Naive B cell (primary cell): ENCODE measurements at places on chromosomes 4 and X.

GRCh38 chr4:5127556-5127955 is 76.3 kb downstream of the STK32B start:
- DNase-seq = no peak

DNA sequence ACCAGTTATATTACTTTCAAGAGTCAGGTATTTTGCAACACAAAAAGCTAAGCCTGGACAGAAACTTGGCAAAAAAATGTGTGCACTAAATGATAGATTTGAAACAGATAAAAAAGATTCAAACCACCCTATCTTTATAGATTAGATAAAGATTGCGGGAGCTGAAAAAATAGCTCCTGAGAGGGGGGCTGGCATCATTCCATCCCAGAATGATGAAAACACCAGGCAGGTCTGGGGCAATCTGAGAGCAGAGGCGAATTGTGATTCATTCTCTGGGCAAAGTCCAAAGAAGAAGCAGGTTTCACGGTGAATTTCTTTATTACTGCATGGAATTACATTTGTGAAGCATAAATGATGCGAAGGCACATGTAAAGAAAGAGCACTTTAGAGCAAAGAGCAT is 168.5 kb upstream of the DMD start:
- DNase-seq = no peak

GRCh38 chr4:74444891-74445642 is at the start of gene AREG:
Gene AREG, plus strand, starts transcription at chr4:74445136. Its CDS starts 210 bp downstream, at chr4:74445346.
- peak; percentile 98 for DNase-seq

DNA sequence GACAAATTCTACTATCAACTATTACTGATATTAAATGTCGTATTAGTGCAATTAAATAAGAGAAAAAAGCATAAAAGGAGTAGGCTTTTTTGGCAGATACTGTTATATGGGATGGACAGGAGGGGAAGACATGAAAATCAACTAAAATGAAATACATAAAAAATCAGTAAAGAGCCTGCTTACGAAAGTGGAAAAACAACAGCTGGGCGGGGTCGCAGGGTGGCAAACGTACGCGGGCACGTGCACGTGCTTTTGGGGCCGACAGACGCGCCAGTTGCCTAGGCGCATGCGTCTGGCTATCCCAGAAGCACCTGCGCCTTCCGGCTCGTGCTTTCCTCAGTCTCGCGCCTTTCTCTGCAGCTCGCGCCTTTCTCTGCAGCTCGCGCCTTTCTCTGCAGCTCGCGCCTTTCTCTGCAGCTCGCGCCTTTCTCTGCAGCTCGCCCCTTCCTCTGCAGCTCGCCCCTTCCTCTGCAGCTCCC is at the start of gene YY2:
Gene YY2, plus strand, starts transcription at position 51 of the 479 bp plus-strand sequence. CDS start 498 bp downstream, outside the sequence.
- DNase-seq = no peak

DNA sequence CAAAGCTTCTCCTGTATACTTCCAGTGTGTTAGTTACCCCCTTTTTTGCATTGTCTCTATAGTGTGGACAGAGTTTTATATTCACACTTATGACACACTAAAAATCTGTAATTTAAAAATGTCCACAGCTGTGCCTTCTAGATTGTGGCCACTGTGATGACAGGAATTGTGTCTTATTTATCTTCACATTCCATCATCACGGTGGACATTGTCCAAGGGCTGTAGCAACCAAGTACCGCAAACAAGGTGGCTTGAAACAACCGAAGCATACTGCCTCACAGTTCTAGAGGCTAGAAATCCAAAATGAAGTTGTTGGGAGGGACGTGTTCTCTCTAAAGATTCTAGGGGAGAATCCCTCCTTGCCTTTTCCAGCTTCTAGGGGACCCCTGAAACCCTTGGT is 32.3 kb downstream of the CHRNA9 start:
- no peak for DNase-seq

GRCh38 chr4:44194365-44194764 is 254.2 kb downstream of the KCTD8 start:
- no peak for DNase-seq

GRCh38 chr4:43782391-43782790 is 666.2 kb downstream of the KCTD8 start:
- no peak for DNase-seq

DNA sequence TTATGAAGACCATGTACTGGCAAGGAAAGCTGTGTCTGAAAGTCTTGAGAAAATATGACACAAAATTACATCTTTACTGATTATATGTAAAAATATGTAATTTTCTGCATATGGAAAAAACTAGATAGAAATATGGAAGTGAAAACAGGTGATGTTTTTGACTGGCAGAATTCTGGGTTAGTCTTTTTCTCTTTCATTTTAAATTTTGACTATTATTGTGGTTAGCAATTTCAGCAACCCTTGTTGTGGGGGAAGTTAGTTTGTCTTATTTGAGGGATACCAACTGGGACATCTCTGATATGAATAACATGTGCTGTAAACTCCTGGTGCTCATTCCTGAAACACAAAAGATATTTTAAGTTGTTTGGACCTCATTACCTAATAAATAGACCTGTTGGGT is 49.9 kb upstream of the CPEB2 start:
- no peak for DNase-seq

DNA sequence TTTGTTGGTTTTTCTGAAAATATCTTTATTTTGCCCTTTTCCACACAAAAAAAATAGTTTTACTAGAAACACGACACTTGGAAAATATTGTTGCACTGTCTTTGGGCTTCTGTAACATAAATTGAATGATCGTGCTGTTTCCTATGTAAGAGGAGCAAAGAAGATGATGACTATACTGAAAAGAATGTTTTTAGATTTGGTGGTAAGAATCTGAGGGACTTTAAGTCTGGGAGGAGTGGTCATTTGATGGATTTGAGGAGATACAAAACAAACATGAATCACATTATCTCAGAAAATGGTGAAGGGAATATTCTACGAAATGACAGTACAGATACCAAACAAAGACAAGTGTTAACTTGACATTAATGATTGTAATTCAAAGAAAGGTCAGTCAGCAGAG is 328.8 kb downstream of the ADAM29 start:
- DNase-seq = no peak

DNA sequence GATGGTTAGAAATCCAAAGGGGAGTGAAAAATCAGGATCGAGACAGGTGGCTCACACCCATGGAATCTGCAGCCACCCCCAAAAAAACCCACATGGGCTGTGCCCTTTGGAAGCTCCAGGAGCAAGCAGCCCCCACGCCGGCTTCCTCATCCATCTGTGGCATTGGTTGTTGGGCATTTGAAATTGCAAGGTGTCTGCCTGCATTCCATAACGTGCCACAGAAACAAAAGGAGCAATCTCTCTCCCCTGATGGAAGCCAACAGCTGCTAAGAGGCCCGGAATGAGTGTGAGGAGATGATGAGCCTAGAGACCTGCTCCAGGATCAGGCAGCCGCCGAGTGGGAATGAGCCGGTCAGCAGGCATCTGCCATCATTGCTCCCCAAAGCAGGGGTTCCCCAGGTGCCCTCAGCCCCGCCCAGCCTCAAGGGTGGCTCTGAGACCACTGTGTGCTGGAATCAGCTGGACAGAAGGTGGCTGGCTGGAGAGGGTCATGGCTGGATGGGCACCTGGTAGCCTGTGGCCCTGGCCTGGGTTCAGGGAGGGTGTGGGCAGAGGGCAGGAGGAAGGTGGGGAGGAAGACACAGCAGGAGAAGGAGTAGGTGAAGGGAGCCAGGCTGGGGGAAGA is 113.2 kb downstream of the CRLF2 start:
- DNase-seq = no peak

GRCh38 chrX:50157545-50158135 is 43.2 kb downstream of the AKAP4 start:
- DNase-seq = no peak

GRCh38 chr4:82561786-82562563 is at the start of gene TMEM150C:
Gene TMEM150C, minus strand, starts transcription at chr4:82561988. Its CDS starts 57,331 bp downstream, at chr4:82504657.
- peak; percentile 4 for DNase-seq

DNA sequence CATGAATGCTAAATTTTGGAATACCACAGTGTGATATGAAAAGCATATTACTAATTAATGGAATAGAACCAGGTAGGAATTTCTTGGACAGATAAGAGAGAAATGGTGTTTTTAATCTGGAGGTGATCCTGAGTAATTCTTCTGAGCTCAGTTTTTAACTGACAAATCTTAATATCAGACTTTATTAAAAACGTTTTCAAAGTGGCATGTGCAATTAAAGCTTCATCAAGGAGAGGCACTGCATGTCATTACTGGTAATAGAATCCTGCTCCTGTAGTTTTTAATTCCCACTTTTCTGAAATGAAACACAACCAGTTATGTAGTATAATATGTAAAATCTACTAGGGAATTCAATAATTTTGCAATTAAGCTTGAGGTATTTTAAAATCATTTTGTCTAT is 7.0 kb upstream of the PTTG2 start:
- DNase-seq = no peak

- DNase-seq = no peak
Measured at GRCh38 chr4:110867251-110867960, 244.5 kb upstream of the PITX2 start.

DNA sequence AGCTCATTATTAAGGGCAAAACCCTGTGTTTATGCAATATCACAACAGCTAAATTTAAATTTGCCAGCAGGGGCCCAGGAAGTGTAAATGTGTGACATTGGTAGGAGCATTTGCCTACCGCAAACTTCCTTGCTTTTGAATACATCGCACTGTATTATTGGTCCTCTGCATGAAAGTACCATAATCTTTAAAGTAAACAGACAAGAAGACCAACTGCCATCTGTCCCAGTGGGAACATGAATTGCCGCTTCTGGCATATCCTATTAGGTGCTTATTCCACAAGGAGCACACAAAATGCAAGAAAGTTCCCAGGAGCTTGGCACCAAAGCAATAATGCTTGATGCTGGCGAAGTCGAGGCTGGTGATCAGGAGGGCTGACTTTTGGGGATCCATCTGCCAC is 51.3 kb downstream of the SOD3 start:
- no peak for DNase-seq

- no peak for DNase-seq
Measured at GRCh38 chrX:39899856-39900776, 197.6 kb downstream of the BCOR start.

DNA sequence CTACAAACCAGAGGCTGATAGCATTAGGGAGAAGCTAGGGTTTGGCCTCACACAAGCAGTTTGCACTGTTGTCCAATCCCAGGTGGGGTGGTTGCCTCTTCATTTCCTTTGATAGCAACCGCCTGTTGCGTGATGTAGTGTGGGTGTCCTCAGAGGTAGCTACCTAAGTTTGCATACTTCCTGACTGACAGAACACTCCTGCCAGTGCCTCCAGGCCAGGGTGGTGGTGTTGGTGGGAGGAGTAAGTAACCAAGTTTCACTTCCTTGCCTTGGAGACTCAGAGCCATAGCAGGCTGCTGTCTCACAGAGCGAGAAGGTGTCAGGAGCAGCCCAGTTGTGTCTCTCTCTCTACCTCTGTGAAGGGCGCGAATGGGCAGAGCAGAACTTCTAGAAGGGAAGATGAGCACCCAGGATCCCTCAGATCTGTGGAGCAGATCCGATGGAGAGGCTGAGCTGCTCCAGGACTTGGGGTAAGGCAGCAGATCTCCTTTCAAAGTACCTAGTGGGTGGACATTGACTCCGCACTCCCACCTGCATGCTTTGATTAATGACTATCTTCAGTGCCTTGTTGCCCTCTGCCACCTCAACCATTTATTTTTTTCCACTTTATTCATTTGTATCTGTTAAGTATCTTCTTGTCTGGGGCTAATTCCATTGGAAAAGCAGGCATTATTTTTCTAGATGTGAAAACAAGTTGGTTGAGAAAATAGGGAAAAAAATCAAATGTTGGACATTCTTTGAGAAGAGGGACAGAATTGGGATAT is at the start of gene DAPP1:
Gene DAPP1, plus strand, starts transcription at position 283 of the 764 bp plus-strand sequence. Its CDS starts 87 bp downstream, at position 370.
- peak; percentile 92 for DNase-seq

- no peak for DNase-seq
Measured at GRCh38 chrX:140091125-140091886, 126.0 kb upstream of the CXorf66 start.

DNA sequence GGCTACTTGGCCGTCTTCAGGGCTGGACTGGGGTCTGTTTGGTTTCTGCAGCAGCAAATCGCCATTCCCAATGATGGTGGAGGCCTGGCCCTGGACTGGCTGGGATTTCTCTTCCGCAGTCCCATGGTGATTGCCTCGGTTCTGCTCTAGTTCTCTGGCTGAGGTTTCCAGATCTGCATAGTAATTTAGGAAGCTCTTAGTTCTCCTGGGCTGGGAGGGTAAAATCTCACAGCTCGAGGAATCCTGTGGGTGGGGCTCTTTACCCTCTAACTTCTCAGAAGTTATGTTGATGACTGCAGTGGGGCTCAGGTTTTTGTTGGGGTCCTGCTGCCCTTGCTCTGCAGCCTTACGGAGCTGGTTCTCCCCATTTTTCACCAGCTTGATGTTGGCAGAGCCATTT is 200.6 kb downstream of the APBB2 start:
- no peak for DNase-seq

- DNase-seq = no peak
Measured at GRCh38 chr4:144557404-144557803, 88.6 kb upstream of the HHIP start.

DNA sequence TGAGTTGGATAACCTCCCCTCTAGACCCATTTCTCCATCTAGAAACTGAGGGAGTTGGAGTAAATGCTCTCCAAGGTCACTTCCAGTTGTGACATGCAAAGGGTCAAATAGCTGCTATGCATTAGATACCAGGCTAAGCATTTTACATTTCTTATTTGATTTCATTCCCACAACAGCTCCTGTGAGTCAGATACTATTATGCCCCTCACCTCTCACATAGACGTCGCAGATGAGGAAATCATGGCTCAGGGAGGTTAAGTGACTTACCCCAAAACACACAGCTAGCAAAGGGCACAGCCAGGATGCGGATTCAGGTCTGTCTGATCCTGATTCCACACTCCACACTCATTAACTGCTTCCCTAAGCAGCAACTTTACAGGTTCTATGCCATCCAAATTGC is 57.7 kb downstream of the PRPS1 start:
- no peak for DNase-seq

GRCh38 chrX:69493766-69494165 is 10.4 kb upstream of the NALF2 start:
- DNase-seq = no peak
